ENCODE measurements at places on chromosomes 3 and 15. TPM values are rescaled to one million over a fixed set of nuclear protein-coding genes. Genes with fewer than 3 reads are reported as not detected.

Gene NR1I2
- total RNA-seq, result not detected

Gene ALG1L2
- not detected for total RNA-seq

Gene GPR171
- total RNA-seq, result 21.3 TPM

Gene FBXL2
- not detected for total RNA-seq

Gene CCDC80
- total RNA-seq, result not detected

Gene AP3B2
- 1.4 TPM for total RNA-seq

Gene BFSP2
- total RNA-seq, result not detected

Gene DCP1A
- total RNA-seq, result 28.3 TPM

Gene SLC51A
- total RNA-seq, result not detected
